ENCODE measurements at places on chromosomes 7 and 10.
A peak's percentile ranks its signal among the peaks of the same experiment; 100 is the strongest.

GRCh38 chr7:12805957-12806356 lies 118.5 kb downstream of the ARL4A start:
- no peak for DNase-seq

DNA sequence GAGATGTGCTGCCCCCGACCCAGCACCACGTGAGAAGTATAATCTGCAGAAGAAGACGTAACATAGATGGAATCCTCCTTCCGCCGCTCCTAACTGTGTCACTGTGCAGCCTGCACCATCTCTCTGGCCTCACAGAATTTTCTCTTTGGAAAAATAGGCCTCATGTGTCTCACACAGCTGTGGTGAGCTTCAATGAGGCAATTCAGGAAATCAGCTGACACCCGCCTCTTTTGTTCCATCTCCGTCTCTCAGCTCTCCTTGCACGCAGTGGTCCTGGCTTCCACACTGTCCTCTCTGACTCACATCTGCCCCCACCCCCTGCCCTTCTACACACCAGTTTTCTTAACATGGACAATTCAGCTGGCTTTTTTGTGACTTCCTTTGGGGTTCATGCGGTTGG lies 7.2 kb downstream of the C10orf90 start:
- no peak for DNase-seq

- no peak for DNase-seq
These were observed 20.4 kb downstream of the KLLN start for GRCh38 chr10:87842776-87843497.

GRCh38 chr10:124949543-124949942 lies 7.6 kb downstream of the ZRANB1 start:
- DNase-seq, result no peak

GRCh38 chr10:62454687-62455397 lies 80.7 kb downstream of the ZNF365 start:
- DNase-seq, result no peak

DNA sequence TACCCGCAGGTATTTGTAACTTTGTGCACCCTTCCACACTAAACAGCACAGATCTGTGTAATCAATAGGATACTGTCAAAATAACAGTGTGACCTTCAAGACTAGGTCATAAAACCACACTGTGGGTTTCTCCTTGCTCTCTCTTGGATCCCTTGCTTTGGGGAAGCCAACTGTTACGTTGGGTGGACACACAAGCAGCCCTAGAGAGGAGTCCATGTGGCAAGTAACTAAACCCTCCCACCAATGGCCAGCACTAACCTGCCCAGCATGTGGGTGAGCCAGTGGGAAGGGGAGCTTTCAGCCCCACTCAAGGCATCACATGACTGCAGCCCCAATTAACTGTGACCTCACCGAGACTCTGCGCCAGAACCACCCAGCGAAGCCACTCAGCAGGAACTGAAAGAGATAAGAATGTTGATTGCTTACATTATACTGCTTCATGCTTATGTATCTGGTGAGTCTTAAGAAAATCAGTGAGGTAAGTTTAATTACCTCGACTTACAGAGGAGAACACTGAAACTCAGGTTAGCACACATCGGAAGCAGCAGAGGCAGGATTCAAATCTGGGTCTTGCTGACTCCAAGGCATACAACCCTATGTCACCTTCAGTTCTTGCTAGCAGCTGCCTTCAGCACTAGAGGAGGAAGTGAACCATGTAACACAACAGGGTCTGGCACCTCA lies 9.4 kb upstream of the ZC3HAV1 start:
- DNase-seq, result peak; percentile 75

DNA sequence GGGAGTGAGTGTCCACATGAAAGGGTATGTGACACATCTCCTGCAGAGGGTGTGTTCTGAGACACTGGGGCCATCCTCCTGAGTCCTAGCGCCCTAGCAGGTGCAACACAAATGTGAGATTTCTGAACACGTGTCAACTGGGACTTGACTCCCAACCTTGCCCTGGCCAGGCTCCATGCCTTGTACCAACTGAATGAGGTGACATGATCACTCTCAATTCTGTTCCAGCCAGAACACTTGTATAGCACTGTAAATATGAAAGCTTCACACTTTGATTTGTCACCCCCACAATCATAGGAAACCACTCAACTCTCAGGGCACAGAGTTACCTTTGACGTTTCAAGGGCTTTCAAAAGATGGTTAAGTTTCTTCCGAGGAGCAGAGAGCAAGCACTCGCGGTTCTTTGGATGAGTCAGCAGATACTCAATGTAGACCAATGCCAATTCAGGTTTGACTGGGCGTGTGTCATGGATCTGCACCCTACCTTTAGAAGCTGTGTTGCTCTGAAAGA lies 48.6 kb downstream of the NCAPG2 start:
- DNase-seq, result no peak

DNA sequence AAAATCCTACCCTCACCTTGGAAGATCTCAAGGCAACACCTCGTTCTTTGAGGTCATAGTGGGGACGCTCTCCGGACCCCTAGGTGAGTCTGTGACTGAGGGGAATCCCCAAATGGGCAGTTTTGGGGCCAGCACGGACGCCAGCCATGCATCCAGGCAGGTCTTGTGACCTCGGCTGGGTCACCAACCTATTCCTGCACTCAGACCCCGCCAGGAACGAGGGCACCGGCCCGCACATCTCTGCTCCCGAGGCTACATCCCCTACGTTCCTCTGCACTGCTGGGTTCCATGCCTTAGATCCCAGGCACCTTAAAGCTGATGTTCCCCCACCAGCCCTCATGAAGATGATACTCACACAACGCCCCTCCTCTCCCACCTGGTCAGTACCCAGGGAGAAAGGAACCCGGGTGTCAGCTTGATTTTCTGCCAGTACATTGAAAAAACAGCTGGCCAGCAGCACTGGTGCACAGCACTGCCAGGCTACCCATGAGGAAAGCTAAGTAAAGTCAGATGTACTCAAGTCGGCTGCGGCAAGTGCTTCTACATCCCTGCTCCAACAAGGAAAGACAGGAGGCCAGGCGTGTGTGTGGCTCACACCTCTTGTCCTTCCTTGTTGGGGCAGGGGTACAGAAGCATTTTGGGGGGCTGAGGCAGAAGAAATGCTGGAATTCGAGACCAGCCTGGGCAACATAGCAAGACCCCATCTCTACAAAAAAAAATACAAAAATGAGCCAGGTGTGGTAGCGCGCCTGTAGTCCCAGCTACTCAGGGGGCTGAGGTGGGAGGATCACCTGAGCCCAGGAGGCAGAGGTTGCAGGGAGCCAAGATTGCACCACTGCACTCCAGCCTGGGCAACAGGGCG lies 48.1 kb downstream of the DIP2C start:
- DNase-seq, result no peak

GRCh38 chr10:15341502-15342128 lies 29.5 kb downstream of the FAM171A1 start:
- DNase-seq, result no peak

- DNase-seq, result no peak
These were observed 5.2 kb upstream of the VAX1 start for GRCh38 chr10:117143103-117143823.

GRCh38 chr10:100776671-100777070 lies 31.3 kb downstream of the PAX2 start:
- DNase-seq, result no peak

DNA sequence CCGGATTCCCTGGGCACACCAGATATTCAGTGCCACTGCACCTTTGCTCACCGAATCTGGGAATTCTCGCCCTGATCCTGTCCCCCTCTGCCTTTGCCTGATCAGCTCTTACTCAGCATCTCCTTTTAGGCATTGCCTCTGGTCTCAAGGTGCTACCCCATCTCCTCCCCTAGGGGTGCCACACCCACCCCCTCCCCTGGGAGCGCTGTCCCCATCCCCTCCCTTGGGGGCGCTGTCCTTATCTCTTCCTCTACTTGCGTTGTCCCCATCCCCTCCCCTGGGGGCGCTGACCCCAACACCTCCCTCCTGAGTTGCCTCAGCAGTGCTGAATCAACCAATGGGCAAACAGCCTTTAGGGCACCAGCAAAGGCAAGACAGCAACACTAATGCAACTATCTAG lies 686.9 kb upstream of the FOXK1 start:
- peak; percentile 1 for DNase-seq

- no peak for DNase-seq
These were observed 17.7 kb downstream of the SORBS1 start for GRCh38 chr10:95543459-95543858.

DNA sequence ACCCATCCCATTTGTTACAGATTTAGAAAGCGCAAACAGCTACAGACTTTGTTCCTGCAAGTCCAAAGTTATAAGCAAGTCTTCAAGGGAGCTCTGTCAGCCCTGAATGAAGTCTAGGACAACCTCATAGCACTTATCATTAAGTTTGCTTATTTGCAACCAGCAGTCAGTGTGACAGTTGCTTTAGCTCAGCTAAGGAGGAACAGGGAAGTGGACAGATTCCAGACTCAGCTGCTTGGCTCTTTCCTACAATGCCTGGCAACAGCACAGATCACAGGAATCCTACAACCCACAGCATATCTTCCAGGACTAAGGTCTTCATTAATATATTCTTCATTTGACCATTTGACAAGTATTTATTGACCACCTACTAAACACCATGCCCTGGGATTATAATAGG lies 17.4 kb upstream of the KIF5B start:
- DNase-seq, result no peak

DNA sequence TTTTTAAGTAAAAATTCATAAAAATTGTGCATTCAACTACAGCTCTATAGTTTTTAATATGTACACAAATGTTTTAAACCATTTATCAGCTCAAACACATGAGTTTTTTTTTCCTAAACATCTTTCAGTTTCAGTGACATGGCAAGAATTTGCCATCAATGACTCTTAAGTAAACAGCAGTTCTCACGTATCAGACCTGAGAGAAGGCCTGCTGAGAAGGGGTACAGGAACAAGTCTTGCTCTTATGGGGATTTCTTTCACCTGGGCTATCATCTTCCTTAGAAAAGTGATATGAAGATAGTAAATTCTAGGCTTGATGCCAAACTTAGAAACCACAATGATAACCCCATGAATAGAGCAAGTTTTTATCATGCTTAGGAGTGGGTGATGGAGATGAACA lies 467.8 kb downstream of the ARL4A start:
- DNase-seq, result no peak

DNA sequence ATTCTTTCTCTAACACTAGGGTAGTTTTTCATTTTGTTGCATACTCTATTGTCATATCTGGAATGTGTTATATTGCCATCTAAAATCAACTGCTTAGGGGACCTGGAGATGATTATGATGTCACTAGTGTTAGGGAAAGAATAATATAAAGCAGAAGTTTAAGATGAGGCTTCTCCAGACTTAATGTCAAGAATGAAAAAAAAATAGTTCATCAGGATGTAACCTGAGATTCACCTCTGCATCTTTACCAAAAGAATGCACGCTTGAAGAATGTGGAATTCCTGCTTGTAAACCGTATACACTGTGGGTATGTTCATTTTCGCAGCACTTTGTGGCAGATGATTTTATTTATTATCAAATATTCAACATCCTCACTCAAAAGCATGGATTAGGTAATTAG lies 184.6 kb downstream of the ST7 start:
- no peak for DNase-seq

GRCh38 chr10:128956149-128956548 lies 510.9 kb upstream of the MGMT start:
- DNase-seq, result no peak

GRCh38 chr7:41448104-41448503 lies 254.8 kb downstream of the INHBA start:
- no peak for DNase-seq

DNA sequence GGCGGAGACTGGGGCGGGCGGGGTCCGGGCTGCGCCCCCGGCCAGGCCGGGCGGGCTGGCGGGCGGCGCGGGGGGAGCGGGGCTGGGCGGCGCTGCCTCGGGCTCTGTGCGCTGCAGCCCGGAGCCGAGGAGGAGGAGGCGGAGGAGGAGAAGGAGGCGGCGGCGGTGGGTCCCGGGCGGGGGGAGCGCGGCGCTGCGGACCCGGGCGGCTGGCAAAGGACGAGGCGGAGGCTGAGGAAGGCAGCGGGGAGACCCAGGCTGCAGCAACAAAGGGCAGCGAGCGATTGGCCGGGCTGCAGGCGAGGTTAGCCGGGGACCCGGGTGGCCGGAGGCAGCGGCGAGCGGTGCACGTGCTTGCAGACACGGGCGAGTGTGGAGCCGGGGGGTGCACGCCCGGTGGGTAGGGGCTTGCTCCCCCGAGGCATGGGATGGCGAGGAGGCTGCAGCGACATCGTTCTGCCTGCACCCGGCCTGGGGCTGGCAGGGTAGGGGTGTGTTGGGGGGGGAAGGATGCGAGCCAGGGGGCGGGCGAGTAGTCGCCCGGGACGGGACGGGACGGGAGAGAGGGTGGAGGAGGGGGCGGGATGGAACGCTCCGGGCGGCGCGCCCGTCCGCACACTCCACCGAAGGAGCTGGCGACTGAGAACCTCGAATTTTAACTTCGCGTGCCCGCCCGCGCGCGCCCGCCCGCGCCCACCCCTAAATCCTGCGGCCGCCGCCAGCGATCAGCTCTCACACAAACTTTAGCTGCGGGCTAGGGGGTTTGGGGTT lies 844 bp upstream of the KAT6B start:
- no peak for DNase-seq

DNA sequence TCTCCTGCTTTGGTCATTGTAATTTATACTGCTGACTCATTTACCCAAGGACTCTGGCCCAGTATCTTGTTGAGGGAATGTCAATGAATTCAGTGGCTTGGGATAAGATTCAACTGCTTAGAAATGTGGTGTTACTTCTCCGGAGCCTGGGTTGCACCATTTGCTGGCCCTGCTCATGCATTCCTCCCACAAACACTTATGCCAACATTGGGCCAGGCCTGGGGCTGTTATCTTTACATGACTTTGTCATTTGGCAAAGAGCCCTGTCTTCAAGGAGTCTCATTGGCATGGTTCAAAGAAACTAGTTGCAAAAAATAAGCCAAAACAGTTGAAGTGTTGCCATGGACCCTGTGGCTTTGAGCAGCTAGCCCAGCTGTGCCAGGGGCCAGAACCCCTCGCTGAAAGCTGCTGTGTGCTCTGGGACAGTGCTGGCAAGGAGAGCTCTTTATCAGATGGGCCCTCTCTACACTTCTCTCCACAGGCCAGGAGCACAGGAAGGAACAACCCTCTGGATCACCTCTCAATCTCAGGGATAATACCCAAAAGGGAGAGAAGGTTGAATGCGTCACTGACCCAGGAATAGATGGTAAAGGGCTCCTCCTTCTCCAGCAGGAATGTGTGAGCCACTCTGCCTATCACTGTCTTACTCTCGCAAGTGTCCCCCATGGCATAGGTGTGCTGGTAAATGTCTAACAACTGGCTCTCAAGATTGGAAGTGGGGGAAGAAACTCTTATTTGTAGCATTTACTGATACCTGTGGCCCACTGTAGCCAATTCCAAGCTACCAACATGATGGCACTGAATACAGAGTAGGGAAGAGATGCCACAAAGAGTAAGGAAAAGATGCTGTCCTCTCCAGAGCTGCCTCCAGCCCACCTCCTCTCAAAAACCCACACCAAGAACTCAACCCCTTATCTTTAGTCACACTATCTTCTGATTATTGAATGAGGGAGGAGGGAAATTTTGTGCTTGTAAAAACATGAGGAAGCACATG lies 23.5 kb upstream of the PDE1C start:
- no peak for DNase-seq

DNA sequence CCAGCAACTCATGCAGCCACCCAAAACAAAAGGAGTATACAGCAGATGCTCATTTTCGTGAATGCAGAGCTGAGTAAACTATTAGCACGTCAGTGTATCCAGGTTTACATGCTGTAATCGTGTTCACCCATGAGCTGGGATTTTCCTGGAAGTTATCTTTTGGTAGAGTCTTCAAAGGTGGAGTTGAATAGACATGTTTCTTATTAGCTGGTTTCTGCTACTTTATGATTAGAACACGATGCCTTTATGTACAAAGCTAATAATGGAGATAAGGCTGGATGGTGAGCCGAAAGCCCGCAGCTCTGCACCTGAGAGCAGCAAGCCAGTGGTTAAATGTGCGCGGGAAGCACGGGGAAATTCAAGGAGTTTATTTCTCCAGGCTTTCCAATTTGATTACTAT lies 123.8 kb downstream of the ADARB2 start:
- no peak for DNase-seq

Measured in stimulated activated naive B cell treated with anti-CD40 and anti-IgM and Interleukin-4, amounts not matched to agents 10 μg/mL and 1 μg/mL and 100 μg/mL, for 72 hours (primary cell).